ENCODE measurements at places on chromosomes 2 and 18.

GRCh38 chr2:17765398-17765797 is 11.5 kb downstream of the GEN1 start:
- peak; percentile 16 for DNase-seq

- DNase-seq = no peak
Measured at GRCh38 chr2:221999717-222000116, 299.1 kb downstream of the PAX3 start.

GRCh38 chr2:161415987-161416707 is at the start of gene TBR1:
Gene TBR1 (plus strand): TSS chr2:161416297. CDS start chr2:161416411, 114 bp downstream.
- no peak for DNase-seq

- DNase-seq = no peak
Measured at GRCh38 chr2:35428548-35428947, 927.0 kb upstream of the CRIM1 start.

DNA sequence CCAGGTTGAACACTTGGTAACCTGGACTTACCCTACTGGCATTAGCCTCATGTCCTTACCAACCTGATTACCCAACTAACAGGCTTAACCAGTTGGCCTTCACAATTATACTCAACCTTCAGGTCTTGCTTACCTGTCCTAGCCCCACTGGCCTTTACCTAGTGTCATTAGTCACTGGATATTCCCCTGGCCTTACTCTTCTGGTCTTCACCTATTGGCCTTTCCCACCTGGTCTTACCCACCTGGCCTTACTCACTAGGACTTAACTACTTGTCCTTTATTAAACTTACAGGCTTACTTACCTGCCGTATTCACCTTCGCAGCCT is 131.1 kb upstream of the ZSWIM2 start:
- no peak for DNase-seq

DNA sequence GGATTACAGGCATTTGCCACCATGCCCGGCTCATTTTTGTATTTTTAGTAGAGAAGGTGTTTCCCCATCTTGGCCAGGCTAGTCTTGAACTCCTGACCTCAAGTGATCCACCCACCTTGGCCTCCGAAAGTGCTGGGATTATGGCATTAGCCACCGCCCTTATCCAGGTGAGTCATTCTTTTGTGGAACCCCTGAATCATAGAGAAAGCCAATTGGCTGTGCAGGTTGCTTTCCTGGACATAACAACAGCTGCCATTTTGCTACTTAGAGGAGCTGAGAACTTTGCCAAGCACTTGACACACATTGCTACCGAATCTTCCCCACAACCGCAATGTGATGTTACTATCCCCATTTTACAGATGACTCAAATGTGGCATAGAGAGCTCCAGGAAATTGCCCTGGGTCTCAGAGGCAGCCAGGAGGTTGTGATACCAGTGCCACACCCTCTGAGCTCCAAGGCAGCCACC is 36.0 kb downstream of the SETBP1 start:
- no peak for DNase-seq

DNA sequence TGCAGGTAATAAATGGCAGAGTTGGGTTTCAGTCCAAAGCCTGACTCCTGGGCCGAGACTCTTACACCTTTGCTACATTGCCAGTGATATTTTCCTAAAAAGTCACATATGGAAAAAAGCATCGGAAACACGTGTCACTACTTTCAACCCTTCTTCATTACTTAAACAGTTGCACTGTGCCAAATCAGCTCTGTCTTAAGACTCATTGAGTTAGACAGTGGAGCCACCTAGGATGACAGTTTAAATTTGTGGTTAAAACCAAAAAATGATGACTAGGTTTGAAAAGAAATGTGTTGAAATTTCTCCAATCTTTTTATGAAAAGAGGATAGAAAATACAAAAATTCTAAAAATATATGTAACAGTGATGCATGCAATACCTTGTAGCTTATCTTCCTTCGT is 97.5 kb downstream of the TMEM247 start:
- DNase-seq = no peak

DNA sequence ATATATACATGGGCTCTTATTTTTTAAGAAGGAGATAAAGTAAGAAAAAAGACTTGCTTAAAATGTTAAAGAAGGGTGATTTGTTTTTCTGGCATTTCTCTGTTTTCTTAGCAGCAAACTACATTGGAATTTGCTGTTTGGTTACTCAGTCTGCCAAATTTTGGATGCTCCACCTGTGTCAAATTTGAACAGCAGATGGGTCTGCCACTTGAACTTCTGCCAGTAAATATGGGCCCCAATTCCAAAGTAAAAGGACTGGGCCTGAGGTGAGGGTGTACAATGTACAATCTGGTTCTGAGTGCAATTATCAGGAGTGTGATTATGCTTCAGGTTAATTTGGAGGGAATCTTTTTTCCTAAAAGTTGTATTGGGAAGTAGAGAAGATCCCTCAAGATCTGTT is 794.5 kb downstream of the DSC3 start:
- no peak for DNase-seq

- DNase-seq = peak; percentile 57
Measured at GRCh38 chr18:8912348-8913326, 189.9 kb upstream of the NDUFV2 start.

GRCh38 chr2:197809064-197809463 is 4.7 kb downstream of the PLCL1 start:
- DNase-seq = no peak

GRCh38 chr2:19425419-19425818 is 67.0 kb upstream of the OSR1 start:
- DNase-seq = no peak

GRCh38 chr2:238466243-238466756 is 39.6 kb downstream of the ASB1 start:
- DNase-seq = no peak

DNA sequence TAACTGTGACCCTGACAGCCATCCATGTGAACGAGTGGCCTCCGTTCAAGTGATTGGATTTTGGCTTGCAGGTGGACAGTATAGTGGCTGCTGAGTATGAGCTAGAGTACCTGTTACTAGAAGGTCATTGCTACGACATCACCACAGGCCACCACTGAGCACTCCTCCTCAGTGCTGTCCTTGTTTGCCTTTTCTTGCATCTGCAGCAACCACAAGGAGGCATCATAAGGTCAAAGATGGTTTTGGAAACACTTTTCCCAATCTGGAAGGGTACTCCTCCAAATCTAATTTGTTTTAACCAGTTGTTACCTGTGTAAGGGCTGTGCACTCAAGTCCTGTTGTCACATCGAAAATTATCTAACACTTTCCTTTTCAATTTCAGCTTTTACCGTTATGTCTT is 81.2 kb downstream of the UGGT1 start:
- no peak for DNase-seq

- DNase-seq = no peak
Measured at GRCh38 chr18:36157441-36157840, 27.7 kb downstream of the ELP2 start.

GRCh38 chr18:35141567-35142274 is 99.1 kb upstream of the ZNF397 start:
- no peak for DNase-seq

GRCh38 chr2:202204855-202205254 is 33.5 kb downstream of the SUMO1 start:
- DNase-seq = no peak

GRCh38 chr18:39365836-39366485 is 1800.4 kb upstream of the CELF4 start:
- no peak for DNase-seq

DNA sequence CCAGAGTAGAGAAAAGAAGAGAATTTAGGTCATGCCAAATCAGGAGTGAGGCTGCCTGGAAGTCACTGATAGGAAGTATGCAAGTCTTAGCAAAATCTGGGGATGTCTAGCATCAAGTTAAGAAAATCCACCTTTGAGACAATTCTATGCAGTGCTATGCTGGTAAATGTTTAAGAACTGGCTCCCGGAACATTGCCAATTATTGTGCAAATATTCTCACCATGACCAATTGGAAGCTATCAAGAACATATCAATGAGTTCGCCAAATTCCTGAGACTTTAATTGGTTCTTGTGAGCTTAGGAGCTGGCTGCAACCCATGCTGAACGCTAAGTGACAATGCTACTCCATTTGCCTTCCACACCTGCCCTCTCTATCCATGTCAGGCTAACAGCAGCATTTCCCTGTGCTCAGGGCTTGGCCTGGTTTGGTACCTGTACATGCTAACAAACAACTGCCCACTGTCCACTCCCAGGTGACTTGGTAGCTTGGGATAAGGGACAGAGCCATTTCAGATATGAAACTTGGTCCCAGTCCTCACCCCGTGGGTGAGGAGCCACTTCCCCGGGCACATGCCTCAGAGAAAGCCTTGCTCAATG is 172.9 kb upstream of the KLHL29 start:
- DNase-seq = no peak

DNA sequence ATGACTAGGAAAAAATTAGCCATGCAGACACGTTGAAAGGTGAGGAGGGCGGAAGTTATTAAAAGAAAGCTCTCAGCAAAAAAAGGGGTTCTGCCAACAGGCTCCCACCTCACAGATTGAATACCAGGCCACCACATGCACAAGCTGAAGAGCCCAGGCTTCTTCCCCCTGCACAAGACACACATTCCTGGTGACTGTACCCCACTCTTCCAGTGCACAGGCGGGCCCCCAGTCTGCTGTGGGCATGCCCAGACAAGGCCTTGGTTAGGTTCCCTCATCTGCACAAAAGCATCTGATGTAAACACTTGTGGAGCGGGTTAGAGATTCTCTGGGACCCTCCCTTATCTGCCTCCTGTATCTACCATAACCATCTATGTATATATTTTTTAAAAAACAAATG is 81.7 kb downstream of the AGPS start:
- no peak for DNase-seq

GRCh38 chr2:101267671-101268656 is 15.3 kb downstream of the CNOT11 start:
- no peak for DNase-seq

GRCh38 chr2:224181534-224182155 is 142.6 kb upstream of the SERPINE2 start:
- DNase-seq = no peak

DNA sequence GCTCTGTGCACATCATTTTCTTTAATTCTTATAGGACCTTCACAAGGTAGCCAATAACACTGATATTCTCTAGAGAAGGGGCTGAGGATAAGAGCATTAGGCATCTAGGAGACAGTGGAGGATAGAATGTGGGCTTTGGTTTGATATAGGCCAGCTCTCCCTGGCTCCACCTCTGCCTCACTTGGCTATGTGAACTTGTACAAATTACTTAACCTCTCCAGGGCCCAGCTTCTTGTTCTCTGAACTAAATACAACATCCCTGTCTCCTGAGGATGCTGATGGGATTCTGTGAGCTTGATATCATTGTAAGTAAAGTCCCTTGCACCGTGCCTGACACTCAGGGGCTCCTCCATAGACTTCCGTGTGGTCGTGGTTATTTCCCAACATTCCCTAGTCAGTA is 87.3 kb downstream of the ACOXL start:
- no peak for DNase-seq

DNA sequence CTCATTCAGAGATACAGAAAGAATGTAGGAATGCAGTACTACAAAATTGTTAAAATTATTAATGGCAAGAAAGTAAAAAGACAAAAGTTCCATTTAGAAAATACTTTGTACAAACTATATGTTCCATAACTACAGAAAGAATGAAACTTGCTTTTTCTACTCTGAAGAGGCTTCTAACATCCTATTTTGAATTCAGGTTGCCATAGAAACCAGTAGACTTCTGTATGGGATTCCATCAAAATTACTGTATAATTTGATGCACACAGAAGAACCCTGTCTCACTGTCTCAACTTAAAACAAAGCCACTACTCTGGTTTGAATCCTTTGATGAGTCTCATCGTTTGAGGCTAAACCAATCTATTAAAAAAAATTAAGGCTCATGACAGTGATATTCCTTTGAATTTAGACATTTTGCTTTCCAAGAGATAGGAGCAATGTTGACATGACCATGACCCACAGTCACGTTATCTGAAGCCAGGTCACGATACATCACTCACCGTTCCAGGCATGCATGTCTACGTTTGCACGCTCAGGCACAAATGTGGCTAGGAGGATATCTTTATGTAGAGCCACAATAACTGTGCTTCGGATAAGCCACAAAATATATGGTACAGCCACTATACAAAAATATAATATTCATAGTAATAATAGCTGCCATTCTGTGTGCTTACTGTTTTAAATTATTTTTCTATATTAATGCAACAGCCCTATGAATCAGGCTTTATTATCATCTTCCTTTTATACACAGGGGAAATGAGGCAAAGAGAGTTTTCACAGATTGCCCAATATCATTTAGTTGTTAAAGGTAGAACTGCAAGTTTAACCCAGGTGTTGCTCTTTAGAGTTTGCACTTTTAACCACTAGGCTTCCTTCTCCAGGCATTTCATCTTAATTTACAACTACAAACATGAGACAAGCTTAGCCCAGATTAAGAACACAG is 82.4 kb downstream of the CACNB4 start:
- no peak for DNase-seq

GRCh38 chr2:100704156-100704555 is 115.8 kb upstream of the NPAS2 start:
- DNase-seq = no peak

- no peak for DNase-seq
Measured at GRCh38 chr2:86392873-86393518, 48.2 kb upstream of the KDM3A start.

DNA sequence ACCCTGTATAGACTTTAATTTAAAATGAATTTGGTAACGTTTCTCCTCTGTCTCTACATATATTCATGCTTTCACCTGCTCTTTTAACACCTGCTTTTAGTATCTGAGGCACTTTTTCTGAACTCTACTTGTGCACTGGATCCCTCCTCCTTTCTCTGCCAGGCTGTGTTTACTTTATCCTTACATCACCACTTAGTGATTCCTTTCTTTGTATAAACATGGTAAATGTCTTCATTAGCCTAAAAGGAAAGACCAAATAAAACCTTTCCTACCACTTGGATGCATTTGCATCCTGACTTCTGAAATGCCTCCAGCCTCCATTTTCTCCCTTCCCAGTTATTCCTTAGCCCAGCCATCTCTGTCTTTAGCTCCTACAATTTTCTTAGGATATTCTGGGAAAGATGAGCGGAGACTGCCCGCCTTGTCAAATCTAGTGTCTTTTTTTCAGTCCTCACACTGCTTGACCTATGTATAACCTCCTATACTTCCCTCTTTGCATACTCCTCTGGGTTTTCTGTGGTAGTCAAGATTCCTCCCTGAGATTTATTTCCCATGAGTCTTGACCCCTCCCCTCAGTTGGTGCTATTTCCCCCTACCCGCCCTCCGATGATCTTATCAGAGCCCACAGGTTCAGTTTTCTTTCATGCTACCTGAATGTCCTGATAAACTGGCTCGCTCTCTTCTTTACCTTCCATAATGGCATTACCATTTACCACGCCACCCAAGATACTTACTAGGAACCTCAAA is 44.8 kb downstream of the REL start:
- DNase-seq = no peak

GRCh38 chr2:98347298-98348065 is 1.2 kb downstream of the CNGA3 start:
- no peak for DNase-seq

GRCh38 chr2:72572501-72572900 is 253.3 kb downstream of the EXOC6B start:
- no peak for DNase-seq

DNA sequence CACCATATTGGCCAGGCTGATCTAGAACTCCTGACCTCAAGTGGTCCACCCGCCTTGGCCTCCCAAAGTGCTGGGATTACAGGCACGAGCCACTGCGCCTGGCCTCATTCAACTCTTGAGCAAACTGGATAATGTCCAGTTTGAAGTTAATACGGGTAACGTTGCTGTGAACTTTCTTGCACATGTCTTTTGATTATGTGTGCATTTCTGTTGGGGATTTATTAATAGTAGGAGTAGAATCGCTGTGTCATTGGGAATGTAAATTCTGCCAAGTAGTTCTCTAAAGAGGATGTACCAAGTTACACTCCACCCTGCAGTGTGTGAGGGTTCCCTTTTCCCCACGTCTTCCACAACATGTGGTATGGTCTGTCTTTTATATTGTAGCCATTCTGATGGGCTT is 6.2 kb downstream of the IMPA2 start:
- DNase-seq = peak; percentile 90

All from hematopoietic multipotent progenitor cell treated with erythropoietin and hydrocortisone succinate and interleukin-3 and kit ligand, for 15 days (in vitro differentiated cells).